H9 (cell line): ENCODE measurements at places on chromosomes 5 and 9.

GRCh38 chr5:159560088-159560487 lies 229.8 kb upstream of the IL12B start:
- H3K4me1 ChIP-seq, result no peaks in the 10 kb centered on the region
- no peaks in the 10 kb centered on the region for H3K36me3 ChIP-seq
- H3K27me3 ChIP-seq, result no peaks in the 10 kb centered on the region
- DNase-seq, result no peak
- no peak overlapping the region for H3K4me3 ChIP-seq

- H3K27me3 ChIP-seq, result no peaks in the 10 kb centered on the region
- DNase-seq, result no peak
- H3K4me1 ChIP-seq, result no peaks in the 10 kb centered on the region
These were observed 1215.7 kb downstream of the MAT2B start for GRCh38 chr5:164721116-164721515.

DNA sequence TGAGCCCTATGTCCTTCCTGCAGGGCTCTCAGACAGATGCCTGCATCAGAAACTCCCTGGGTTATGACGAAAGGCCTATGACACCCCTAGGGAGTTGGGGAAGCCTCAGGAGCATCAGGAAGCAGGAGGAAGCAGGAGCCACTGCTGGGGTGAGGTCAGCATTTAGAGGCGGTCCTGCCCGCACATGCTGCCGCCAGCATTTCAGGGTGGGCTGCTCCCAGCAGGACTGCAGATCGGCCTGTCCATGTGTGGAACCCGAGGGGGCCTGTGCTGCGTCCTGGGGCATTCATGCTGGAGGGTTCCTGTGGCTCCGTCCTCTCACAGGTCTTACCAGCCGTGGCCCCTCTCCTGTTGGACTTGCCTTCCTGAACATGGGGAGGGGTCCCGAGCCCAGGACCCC lies 6.9 kb downstream of the NKD2 start:
- no peaks in the 10 kb centered on the region for H3K27me3 ChIP-seq
- no peaks in the 10 kb centered on the region for H3K4me1 ChIP-seq
- no peak overlapping the region for H3K4me3 ChIP-seq
- no peaks in the 10 kb centered on the region for H3K36me3 ChIP-seq
- DNase-seq, result no peak

- no peaks in the 10 kb centered on the region for H3K36me3 ChIP-seq
- H3K27me3 ChIP-seq, result no peaks in the 10 kb centered on the region; the same call in 1 of the 2 replicates
- H3K27ac ChIP-seq, result no peak overlapping the region
- H3K4me3 ChIP-seq, result no peak overlapping the region
- no peaks in the 10 kb centered on the region; the same call in 1 of the 2 replicates for H3K4me1 ChIP-seq
These were observed 45.7 kb upstream of the SLCO4C1 start for GRCh38 chr5:102341681-102342288.

DNA sequence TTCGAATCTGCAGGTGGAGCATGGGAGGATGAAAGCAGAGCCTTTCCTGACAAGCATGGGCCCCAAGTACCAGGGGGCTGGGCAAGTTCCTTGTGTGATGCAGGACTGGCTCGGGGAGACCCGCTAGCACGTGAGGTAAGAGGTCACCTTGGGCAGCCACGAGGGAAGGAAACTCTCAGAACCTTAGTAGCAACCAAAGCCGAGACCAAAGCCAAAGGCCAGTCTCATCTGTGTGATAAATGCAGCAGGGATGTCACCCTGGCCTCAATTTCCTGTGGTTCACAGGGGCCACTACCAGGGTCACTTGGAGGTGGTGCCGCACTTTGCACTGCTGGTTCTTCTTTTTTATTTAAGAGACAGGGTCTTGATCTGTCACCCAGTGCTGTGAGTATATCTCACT lies 39.5 kb downstream of the PRRT1B start:
- H3K4me1 ChIP-seq, result no peaks in the 10 kb centered on the region
- H3K27me3 ChIP-seq, result no peaks in the 10 kb centered on the region
- no peak overlapping the region for H3K27ac ChIP-seq
- peaks cover 45% of the 10 kb centered on the region for H3K36me3 ChIP-seq
- no peak overlapping the region for H3K4me3 ChIP-seq

DNA sequence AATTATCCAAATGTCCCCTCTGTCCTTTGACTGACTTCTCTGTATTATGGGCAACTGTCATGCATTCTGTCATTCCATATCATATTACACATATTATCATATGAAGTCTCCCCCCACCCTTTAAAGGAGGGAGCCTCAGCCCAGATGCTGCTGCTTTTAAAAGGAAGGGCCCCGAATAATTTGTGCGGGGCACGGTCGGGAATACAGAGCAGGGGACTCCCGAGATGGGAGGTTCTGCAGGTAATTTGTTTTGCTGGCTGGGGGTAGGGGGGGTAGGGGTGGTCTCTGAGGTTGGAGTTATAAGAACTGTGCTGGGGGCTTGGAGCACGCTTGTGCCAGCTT lies 10.1 kb upstream of the LHX2 start:
- H3K36me3 ChIP-seq, result no peaks in the 10 kb centered on the region
- DNase-seq, result no peak
- peaks cover 5% of the 10 kb centered on the region for H3K4me1 ChIP-seq
- no peak overlapping the region for H3K27ac ChIP-seq
- H3K27me3 ChIP-seq, result peaks cover 90% of the 10 kb centered on the region
- no peak overlapping the region for H3K4me3 ChIP-seq

GRCh38 chr9:89234205-89235067 lies 55.8 kb upstream of the SHC3 start:
- peak; percentile 63 for DNase-seq
- peaks cover 4% of the 10 kb centered on the region; the same call in 1 of the 2 replicates for H3K27me3 ChIP-seq
- no peak overlapping the region for H3K27ac ChIP-seq

DNA sequence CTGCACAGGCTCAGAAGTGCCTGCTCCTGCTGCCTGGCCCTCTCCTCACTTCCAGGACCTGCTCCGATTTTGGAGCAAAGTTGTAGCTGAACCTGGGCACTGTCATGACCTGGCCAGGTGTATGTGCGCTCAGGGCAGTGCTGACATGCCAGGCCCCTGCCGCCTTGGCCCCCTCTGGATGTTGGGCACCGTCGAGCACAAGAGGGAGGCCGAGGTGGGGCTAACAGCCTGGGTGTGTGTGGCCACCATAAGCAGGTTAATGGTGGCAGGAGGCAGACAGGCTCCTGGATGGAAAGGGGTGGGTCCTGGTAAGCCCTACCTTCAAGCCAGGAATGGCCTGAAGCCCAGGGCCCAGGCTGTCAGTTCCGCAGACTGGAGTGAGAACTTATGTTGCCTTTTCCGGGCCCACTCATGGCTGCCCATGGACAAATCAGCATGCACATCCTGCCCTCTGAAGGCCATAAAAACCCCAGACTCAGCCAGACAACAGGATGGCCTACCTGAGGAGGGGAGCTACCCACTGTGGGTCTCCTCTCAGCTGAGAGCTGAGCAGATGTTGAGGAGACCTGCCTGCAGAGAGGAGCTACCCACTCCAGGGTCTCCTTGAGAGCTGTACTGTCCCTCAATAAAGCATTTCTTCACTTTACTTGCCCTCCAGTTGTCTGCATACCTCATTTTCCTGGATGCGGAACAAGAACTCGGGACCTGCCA lies 66.2 kb downstream of the NACC2 start:
- H3K4me3 ChIP-seq, result no peak overlapping the region
- peaks cover 11% of the 10 kb centered on the region for H3K36me3 ChIP-seq

DNA sequence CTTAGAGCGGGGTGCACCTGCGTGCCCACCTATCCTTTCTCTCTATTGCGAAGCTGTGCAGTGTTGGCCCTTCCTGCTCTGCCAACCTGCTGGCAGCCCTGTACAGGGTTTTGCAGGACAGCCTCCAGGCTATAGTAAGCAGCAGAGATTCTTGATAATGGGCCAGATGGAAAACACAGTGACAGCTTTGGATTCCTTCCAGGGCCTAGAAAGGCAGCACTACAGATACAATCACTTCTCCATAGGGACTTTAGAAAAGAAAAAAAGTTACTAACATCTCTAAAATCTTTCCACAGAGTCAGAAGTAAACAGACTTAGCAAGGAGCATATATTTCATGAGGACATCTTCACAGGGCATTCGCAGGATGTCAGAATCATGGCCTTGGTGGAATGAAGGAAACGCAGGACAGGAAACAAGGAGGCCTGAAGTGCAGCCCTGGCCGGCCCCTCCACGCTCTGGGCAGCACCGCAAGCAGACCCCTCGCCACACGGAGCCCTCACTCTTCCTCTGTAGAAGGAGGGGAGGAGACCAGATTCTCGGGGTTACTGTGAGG lies 172.1 kb upstream of the GAS1 start:
- no peaks in the 10 kb centered on the region for H3K4me1 ChIP-seq
- H3K36me3 ChIP-seq, result no peaks in the 10 kb centered on the region
- no peak for DNase-seq
- no peak overlapping the region for H3K4me3 ChIP-seq

DNA sequence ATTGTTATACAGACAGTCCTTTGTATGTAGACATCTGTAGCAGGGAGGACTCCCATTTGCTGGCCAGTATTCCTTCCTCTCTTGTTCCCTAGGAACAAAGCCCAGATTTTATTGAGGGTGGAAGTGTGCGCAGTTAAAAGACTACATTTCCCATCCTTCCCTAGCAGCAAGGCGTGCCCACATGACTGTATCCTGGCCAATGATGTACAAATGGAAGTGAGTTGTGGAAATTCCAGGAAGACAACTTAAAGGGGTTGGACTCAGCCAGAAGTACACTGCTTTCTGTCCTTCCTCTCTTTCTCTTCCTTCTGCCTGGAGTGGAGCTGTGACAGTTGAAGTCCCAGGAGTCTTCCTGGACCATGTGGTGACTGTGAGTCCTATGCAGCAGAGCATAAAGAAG lies 89.0 kb downstream of the HRH2 start:
- H3K4me3 ChIP-seq, result no peak overlapping the region; the same call in 2 of the 3 replicates
- H3K27ac ChIP-seq, result no peak overlapping the region
- DNase-seq, result peak; percentile 52
- H3K4me1 ChIP-seq, result peaks cover 2% of the 10 kb centered on the region; the same call in 1 of the 2 replicates
- no peaks in the 10 kb centered on the region for H3K36me3 ChIP-seq
- no peaks in the 10 kb centered on the region for H3K27me3 ChIP-seq

- no peak overlapping the region for H3K4me3 ChIP-seq
- H3K27ac ChIP-seq, result no peak overlapping the region
- DNase-seq, result peak; percentile 79
- H3K27me3 ChIP-seq, result no peaks in the 10 kb centered on the region
- no peaks in the 10 kb centered on the region for H3K4me1 ChIP-seq
- peaks cover 5% of the 10 kb centered on the region; the same call in 2 of the 3 replicates for H3K36me3 ChIP-seq
These were observed 8.4 kb downstream of the SLC2A6 start for GRCh38 chr9:133470427-133470924.

- H3K36me3 ChIP-seq, result no peaks in the 10 kb centered on the region
- no peak for DNase-seq
- no peak overlapping the region for H3K4me3 ChIP-seq
- no peaks in the 10 kb centered on the region; the same call in 1 of the 2 replicates for H3K4me1 ChIP-seq
- no peaks in the 10 kb centered on the region for H3K27me3 ChIP-seq
- no peak overlapping the region for H3K27ac ChIP-seq
These were observed 28.3 kb upstream of the STOM start for GRCh38 chr9:121398374-121398773.

- H3K36me3 ChIP-seq, result peaks cover 5% of the 10 kb centered on the region
- H3K27ac ChIP-seq, result no peak overlapping the region
- H3K4me3 ChIP-seq, result no peak overlapping the region
- no peaks in the 10 kb centered on the region for H3K27me3 ChIP-seq
- no peak for DNase-seq
These were observed 386.3 kb downstream of the DIRAS2 start for GRCh38 chr9:90256345-90256744.

DNA sequence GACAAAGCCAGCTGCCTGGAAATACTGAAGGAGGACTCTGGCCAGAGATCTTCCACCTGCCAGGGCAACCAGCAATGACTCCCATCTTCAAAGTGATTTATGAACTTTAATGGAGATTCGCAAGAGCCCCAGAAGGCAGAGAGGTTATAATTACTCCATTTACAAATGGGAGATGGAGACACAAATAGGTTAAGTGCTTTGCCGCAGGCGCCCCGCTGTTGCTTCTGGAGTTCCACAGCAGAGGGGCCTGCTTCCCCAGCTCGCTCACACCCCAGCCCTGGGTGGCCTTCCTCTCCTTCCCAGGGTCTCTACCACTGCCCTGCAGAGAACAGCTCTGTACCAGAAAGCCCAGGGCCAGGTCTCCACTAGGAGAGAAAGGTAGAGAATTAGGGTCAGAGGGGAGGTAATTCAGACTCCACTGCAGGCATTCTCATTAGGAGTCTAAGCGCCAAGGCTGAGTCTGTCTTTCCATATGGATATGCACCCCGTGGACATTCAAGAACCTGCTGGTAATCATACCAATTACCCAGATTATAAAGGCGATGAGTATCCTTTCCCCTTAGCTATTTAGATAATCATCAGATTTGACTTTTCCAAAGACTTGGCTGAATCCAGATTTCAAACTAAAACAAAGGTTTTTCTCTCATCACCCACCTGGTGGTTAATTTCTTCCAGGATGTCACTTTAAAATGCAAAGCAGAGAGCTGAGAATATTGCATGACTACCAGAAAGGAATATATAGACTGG lies 157.6 kb upstream of the TUT7 start:
- DNase-seq, result no peak
- no peaks in the 10 kb centered on the region; the same call in 1 of the 2 replicates for H3K27me3 ChIP-seq
- H3K4me1 ChIP-seq, result no peaks in the 10 kb centered on the region
- H3K4me3 ChIP-seq, result no peak overlapping the region

DNA sequence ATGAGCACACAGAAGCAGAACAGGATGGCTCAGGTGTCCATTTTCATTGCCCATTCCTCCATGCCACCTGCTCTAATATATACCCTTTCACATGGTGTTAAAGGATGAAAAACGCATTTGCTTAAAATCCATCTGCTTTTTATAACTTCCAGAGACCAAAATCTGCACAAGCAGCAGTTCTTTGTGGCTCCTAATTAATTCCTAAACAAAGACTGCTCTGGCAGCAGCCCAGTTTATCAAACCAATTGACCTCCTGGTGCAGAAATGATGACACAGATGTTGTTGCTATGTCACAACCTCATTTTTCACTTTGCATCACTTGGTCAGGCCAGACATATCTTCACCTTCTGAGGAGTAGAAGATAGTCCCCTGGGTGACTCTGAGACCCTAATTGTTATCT lies 141.2 kb downstream of the ASTN2 start:
- DNase-seq, result no peak
- peaks cover 2% of the 10 kb centered on the region; the same call in 1 of the 2 replicates for H3K27me3 ChIP-seq
- H3K36me3 ChIP-seq, result no peaks in the 10 kb centered on the region; the same call in 1 of the 3 replicates
- H3K27ac ChIP-seq, result no peak overlapping the region
- peaks cover 6% of the 10 kb centered on the region; the same call in 1 of the 2 replicates for H3K4me1 ChIP-seq
- no peak overlapping the region for H3K4me3 ChIP-seq

DNA sequence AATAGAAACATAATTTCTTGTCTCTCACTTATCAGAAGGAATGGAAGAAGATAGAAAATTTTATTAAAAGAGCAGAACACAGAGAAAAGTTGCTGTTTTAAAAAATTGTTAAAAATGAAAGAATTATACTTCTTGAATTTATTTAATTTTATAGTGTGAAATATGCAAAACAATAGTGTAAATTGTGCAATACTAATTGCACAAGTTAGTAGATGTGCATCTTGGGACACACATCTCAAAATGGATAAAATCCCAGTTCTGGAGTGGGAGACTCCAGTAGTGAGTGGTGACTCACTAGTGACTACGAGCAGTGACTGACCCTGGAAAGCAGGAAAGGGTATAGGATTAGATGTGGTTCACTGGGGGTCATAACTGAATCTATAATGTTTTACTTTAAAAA lies 223.2 kb downstream of the MSX2 start:
- H3K36me3 ChIP-seq, result no peaks in the 10 kb centered on the region
- no peak overlapping the region for H3K4me3 ChIP-seq
- no peaks in the 10 kb centered on the region for H3K27me3 ChIP-seq
- no peak for DNase-seq
- H3K4me1 ChIP-seq, result no peaks in the 10 kb centered on the region
